ENCODE measurements at places on chromosomes 11 and 22.
A peak's percentile ranks its signal among the peaks of the same experiment; 100 is the strongest.

DNA sequence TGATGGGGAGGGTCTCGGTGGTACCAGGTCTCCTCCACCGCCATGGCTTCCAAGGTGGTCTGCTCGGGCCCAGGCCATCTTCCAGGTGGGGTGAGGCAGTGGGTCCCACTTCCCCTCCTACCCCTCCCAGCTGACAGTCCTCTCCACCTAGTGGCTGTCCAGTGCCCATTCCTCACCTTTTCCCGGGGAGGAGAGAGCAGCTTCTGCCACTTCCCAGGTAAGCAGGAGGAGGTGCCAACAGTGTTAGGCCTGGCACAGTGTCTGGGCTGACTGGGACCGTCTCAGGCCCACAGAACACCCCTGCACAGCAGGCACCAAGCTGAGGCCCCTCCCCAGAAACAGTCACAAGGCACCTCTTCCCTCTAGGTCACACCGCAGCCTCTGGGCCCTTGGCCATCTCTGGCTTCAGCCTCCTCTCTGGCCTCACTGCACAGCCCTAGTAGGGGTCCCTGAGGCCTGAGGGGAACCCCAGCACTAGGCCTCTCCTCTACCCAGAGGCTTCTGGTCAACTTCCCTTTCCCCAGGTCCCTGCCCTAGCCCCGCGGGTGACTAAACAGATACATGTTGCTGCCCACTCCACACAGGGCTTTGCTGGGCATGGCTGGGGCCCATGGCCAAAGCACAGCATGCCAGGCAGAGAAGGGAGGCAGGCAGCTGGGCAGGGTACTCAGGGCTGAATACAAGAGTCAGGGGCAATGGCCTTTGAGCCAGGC lies 2.3 kb upstream of the ANKRD13D start:
- DNase-seq: no peak

- DNase-seq: no peak
Observed at GRCh38 chr22:44595841-44596341, 97.9 kb upstream of the RTL6 start.

DNA sequence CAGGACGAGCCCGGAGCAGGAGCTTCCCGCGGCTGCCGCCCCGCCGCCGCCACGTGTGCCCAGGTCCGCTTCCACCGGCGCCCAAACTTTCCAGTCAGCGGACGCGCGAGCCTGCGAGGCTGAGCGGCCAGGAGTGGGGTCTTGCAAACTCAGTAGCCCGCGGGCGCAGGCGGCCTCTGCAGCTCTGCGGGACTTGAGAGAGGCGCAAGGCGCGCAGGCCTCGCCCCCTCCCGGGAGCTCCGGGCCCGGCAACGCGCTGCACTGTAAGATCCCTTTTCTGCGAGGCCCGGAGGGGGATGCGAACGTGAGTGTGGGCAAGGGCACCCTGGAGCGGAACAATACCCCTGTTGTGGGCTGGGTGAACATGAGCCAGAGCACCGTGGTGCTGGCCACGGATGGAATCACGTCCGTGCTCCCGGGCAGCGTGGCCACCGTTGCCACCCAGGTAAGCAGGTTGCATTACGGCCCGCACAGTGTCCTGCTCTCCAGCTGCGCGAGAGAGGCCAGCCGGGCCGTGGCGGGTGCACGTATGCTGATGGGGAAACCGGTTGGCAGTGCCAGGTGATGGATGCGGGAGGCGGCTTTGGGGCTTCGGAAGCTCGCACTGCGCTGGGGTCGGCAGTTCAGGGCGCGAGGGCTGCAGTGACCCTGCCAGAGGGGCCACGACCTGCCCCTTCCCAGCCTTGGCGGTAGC lies 2.0 kb downstream of the SLC6A5 start:
- no peak for DNase-seq

DNA sequence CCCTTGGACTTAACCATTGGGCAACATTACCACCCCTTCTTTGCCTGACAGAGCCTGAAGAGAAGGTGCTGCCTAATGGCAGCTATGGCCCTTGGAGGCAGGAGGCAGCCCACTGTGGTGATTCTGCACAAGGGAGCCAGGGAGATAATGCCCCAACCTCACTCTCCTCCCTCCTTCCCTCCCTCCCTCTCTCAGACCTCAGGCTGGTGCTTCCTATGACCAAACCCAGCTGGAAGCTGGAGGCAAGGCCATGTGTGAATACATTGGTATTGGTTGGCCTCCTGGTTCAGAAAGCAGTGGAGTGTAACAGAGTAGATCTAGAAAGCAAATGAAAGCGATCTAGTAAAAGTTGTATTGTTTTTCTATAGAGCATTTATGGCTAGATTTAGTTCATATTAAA lies 233.1 kb downstream of the CSNK2A3 start:
- DNase-seq: no peak

- peak; percentile 79 for DNase-seq
Observed at GRCh38 chr11:19777377-19778102, 64.9 kb downstream of the NAV2 start.

- DNase-seq: no peak
Observed at GRCh38 chr11:46523290-46523689, 70.5 kb downstream of the AMBRA1 start.

- no peak for DNase-seq
Observed at GRCh38 chr11:37560991-37561390, 963.0 kb upstream of the RAG2 start.

- no peak for DNase-seq
Observed at GRCh38 chr11:69294571-69295078, 670 bp downstream of the MYEOV start.

- no peak for DNase-seq
Observed at GRCh38 chr11:34840736-34841386, 75.3 kb downstream of the APIP start.

- DNase-seq: no peak
Observed at GRCh38 chr11:61112575-61112974, 10.3 kb downstream of the CD5 start.

- no peak for DNase-seq
Observed at GRCh38 chr22:23908587-23909205, 14.5 kb downstream of the MIF start.

DNA sequence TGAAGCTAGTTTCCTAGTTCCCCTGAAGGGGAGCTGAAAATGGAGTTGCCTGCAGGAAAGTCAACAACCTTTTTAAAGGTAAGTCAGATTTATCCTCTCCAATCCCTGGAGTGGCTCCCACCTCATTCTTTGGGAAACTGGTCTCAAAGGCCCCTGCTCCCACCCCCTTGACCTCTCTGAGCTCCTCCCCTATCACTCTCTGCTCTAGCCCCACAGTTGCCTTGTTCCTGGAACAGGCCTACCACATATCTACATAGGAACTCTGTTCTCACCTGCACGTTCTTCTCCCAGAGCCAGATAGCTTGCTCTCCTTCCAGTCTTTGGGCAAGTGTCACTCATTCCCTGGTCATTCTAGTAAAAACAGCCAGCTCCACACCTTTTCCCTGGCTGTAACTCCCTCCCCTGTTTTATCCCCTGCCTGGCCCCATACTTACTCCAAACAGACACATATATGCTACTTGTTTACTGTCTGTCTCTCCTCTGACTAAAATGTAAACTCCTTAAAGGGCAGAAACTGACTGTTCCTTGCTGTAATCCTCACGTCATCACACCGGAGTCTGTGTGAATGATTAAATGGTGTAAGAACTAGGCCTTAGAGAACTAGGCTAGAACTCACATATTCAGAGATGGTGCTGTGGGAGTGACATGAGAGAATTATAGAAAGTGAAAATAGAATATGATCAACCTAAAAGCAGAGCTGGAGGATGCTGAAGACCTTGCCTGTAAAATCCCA lies 53.3 kb downstream of the TCF20 start:
- DNase-seq: no peak

- no peak for DNase-seq
Observed at GRCh38 chr11:114972105-114972504, 293.8 kb downstream of the NXPE2 start.

- DNase-seq: no peak
Observed at GRCh38 chr11:113286509-113287497, 27.6 kb upstream of the TTC12 start.

All from RWPE1 (cell line).